Spinal cord (tissue), 10 donors: ENCODE measurements at places on chromosomes 5 and 9. TPM values are rescaled to one million over a fixed set of nuclear protein-coding genes. Genes with fewer than 3 reads are reported as not detected.

GRCh38 chr9:37776328-37776727, 8.5 kb downstream of the EXOSC3 start:
- DNase-seq = no peak

GZMA gene
- total RNA-seq = 0.39 TPM

DNA sequence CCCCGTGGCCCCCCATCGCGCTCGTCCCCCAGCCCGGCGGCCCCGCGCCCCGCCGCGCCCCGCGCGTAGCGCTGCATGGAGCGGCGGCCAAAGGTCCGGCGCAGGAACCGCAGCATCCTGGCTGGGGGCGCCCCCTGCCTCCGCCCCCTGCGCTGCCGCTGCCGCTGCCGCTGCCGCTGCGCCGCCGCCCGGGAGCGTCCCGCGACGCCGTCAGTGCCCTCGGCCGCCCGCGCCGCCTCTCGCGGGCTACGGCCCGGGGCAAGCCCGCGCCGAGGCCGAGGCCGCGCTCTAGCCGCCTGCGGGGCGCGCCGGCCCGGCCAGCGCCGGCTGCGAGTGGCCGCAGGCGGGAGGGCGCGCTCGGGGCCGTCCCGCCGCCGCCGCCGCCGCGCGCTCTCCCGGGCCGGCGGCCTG, 523 bp downstream of the EPB41L4B start:
- DNase-seq = peak; percentile 43

DNA sequence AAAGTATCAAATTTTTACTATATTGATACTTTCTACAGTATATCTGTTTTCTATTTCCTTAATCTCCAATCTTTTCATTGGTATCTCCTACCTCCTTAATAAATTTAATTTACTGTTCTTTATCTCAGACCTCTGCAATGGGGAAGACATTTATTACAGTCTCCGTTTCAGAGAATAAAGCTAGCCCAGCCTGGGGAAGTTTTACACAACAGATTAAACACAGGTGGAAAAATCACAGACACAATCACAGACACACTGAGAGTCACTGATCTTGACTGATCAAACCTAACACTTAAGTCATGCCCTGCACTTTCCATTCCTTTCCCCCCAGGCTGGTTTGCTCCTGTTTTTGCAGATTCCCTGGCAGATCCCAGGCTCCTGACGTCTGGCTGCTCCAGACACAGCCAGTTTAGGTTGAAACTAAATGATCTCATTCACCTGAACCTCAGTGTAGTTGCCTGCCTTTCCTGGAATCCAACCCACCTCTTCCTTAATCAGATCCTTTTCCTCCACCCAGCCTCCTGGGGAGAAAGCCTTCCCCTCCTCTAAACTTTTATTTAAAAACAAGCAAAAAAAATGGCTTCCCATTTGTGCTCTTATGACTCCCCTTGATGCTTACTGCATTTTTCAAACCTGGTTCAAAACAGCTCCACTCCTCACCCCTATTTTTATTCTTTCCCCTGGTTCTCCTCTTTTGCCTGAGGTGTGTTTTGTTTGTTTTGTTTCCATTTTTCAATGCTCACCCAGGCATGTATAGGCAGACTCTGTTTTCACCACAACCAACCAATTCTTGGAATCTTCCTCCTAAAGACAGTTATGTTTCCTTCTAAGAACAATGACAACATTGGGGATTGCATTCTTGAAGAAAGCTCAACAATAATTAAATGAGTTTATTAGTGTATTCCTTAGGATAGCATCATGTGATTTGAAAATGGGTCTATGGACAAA, 29.5 kb upstream of the OSMR start:
- no peak for DNase-seq

DNA sequence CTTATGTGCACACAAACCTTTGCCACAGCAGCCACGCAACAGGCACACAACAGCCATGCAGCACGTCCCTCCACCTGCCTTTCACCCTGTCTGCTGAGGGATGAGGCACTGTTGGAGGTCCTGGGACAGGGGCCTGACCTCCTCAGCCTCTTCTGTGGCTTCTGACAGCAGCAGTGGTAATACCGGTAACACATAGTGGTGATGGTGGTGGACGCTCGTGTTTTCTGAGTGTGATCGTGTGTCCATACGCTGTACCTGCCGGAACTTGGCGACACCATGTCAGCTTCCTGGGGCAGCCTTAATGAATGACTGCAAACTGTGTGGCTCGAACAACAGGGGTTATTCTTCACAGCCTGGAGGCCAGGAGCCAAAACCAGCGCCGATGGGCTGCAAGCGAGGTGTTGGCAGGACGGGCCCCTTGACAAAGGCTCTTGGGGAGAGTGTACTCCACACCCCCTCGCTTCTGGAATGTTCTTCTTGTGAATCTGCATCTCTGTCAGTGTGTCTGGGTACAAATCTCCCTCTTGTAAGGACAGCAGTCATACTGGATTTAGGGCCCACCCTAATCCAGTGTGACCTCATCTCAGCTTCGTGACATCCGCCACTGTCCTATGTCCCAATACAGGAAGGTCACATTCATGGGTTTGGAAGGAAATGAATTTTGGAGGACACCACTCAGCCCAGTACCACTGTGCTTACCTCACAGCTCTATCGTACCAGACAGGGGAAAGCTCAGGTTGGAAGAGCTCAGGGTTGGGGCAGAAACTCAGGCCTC, 55.3 kb upstream of the EXOC3 start:
- DNase-seq = no peak

BNC2 gene
- 26.2 TPM for total RNA-seq

GRCh38 chr9:2907411-2907810, 63.5 kb upstream of the PUM3 start:
- DNase-seq = no peak
